Esophagus squamous epithelium (tissue), 5 donors: ENCODE measurements at places on chromosomes 11 and 22. TPM values are rescaled to one million over a fixed set of nuclear protein-coding genes. Genes with fewer than 3 reads are reported as not detected.

- no peak for DNase-seq
Measured at GRCh38 chr22:32528984-32529982, 54.7 kb downstream of the FBXO7 start.

- no peak for DNase-seq
Measured at GRCh38 chr11:9208726-9209501, 56.2 kb downstream of the DENND5A start.

DNA sequence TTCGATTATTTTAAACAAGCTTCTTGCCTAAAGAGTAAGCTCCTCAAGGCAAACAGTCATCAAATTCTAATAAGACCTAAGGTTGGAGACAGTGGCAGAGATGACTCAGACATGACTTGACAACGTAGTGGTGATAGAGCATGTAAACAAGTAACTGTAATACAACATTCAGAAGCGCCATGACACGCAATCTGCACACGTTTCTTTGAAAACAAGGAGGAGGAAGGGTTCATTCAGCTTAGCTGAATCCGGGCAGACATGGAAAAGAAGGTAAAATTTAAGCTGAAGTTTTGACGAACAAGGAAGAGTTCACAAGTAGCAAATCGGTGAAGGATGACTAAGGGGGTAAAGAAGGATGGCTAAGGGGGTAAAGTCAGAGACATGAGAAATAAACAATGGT is 152.4 kb upstream of the ZC3H12C start:
- DNase-seq: no peak

The NXPE2 gene
- total RNA-seq: not detected

The DUSP8 gene
- 1.3 TPM for total RNA-seq
